ENCODE measurements at places on chromosomes 7 and 10.

GRCh38 chr10:131961777-131962662 is 19.7 kb downstream of the BNIP3 start:
- DNase-seq: no peak

DNA sequence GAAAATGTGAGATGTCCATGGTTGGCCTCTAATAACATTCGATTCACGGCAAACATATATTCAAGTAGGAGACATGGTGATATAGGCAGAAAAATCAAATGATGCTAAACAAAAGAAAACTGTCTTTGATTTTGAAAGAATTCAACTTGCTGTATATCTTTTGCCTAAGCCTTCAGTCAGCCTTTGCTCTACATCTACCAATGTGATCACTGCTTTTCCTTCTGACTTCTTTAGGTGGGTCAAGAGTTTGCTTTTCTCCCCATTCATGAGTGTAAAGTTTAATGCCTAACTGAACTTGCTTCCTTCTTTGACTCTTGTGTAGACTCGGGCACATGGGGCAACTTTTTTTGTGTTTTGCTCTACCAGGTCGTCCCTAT is 417 bp upstream of the HIF1AN start:
- no peak for DNase-seq

DNA sequence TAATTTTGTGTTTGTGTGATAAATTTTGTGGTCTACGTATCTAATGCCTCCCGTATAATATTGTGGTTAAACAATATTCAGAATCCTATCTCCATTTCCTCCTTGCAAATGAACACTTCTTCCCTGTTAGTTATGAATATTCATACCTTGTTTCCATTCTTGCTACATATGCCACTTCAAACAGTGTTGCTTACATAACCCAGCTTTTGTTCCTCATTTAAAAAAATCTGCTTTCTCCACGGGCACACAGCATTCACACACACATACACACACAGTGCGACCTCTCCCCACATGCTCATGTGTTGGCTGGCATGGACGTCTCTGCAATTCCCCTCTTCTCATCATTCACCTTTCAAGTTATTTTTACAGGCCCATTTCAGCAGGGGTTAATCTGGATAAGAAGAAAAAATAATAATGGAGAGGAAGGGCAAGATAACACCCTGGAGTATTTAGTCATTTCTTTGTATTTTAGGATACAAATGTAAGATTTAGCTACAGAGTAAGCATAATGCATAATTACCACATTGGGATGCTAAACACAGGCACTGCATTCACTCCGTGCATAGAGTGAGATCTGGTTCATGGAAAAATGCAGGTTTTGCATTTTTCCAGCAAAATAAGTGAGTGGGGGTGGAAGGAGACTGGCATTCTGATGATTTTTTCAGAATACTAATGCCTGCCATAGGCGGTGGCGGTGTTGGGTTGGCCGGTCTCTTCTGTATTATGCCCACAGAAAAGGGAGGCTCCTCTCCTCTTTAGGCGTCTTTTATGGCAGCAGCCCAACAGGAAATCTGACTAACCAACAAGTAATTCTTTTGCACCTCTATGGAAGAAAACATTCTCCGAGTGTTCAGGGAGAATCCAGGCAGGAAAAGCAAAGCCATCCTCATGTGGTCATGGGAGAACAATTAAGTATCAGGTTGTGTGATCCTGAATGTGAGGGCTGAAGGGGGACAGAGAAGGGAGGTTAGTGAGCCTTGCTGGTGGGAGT is 31.7 kb upstream of the ELMO1 start:
- DNase-seq: no peak

GRCh38 chr7:27520815-27521790 is 141.6 kb downstream of the HIBADH start:
- no peak for DNase-seq

DNA sequence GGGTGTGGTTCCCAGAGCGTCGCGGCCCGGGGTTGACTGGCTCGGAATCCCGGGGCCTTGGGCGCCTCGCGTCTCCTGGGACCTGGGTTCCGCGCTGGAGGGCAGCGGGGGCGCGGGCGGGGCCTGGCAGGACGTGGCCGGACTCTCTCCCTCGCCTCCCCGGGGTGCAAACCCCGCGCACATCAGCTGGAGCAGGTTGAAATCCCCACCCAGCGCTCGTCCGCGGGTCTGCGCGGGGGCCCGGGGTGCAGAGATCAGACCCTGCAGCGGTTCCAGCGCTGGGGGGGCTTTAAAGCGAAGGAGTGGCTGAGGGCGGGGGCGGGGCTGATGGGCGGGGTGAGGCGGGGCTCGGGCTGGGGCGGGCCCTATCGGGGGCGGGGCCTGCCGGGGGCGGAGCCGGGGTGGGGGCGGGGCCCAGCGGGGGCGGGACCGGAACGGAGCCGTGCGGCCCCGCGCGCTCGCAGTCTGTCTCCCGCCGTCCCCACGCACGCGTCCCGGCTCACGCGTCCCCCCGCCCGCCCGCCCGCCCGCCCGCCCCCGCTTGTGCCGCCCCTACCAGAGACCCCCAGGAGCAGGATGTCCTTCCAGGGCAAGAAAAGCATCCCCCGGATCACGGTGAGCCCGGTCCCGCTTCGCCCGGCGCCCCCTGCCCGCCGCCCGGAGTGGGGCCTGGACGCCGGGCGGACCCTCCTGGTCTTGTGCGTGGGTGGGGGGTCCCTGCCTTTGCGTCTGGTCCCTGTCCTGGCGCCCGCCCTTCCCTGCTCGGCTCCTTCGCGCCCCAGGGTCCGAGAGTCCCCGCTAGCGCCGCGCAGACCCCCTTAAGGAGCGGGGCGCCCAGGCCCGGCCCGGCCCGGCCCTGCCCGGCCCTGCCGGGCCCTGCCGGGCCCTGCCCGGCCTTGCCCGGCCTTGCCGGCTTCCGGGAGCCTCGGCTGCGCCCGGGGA is at the start of gene DPYSL4:
Gene DPYSL4 (plus strand): TSS at position 461 of the 942 bp plus-strand sequence. CDS start 116 bp downstream, at position 577.
- DNase-seq: no peak

DNA sequence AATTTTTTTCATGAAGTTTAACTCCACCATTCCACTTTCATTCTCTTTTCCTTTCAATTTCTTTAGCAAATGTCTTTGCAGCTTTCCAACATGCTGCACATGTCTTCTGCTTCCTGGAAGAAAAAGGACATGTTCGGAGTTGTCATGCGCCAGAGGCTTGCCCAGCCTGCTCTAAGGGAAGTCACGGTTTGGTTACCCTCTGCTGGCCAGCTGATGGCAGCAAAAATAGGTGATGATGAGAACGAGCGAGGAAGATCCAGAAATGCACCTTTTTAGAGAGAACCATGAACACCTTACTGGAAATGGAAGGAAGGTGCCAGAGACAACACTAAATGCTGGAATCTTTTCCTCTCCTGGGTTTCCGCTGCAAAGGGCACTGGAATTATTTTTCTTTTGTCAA is 4.9 kb upstream of the ZSCAN21 start:
- no peak for DNase-seq

GRCh38 chr10:77680811-77681210 is 43.2 kb upstream of the KCNMA1 start:
- no peak for DNase-seq

DNA sequence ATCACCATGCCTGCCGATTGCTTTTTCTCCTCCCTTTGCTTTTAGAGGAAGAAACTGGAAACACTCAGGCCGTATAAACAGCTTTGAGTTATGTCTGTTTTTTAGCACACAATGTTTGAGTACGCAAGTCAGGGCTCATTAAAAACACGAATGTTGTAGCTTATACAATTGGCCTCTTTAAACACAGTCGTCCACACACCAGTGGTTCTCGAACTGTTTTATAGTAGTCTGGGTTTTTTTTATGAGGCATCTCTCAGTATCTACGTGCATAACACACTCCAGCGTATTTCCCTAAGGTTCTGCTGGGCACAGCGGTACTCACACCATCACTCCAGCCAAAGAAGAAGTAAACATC is 13.4 kb upstream of the CARD11 start:
- no peak for DNase-seq

DNA sequence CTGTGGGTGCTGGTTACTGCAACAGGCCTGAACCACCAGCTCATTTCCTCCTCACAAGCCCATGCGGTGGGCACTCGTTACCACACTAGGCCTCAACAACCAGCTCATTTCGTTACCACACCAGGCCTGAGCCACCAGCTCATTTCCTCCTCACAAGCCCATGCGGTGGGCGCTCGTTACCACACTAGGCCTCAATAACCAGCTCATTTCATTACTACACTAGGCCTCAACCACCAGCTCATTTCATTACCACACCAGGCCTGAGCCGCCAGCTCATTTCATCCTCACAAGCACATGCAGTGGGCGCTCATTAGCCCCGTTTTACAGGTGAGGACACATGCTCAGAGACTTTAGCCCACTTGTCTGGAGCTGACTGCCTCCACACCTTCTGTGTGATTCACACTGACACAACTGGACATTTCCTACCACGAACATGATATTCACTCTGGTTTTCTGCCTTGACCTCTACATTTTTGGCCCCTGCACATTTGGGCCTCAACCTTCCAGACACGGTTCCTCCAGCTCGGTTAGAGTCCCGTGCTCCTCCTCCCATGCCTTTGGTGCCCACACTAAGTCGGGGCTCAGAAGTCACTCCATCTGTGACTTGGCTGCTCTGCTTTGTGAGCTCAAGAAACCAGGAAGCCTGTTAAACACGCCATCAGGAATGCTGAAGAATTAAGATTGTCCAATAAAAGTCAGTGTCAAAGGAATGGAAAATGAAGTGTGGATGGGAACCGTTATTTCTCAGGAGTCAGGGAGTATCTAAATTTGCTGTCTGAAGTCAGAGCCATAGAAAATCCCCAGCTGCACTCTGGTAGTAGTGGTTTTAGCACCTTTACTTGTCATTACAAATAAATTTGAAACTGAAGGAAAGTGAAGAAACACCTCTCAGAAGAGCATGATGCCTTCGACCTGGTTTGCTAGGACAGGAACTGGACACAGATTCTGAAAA is 55.8 kb upstream of the LANCL2 start:
- no peak for DNase-seq

- no peak for DNase-seq
Observed at GRCh38 chr7:36171503-36171902, 18.4 kb downstream of the EEPD1 start.

DNA sequence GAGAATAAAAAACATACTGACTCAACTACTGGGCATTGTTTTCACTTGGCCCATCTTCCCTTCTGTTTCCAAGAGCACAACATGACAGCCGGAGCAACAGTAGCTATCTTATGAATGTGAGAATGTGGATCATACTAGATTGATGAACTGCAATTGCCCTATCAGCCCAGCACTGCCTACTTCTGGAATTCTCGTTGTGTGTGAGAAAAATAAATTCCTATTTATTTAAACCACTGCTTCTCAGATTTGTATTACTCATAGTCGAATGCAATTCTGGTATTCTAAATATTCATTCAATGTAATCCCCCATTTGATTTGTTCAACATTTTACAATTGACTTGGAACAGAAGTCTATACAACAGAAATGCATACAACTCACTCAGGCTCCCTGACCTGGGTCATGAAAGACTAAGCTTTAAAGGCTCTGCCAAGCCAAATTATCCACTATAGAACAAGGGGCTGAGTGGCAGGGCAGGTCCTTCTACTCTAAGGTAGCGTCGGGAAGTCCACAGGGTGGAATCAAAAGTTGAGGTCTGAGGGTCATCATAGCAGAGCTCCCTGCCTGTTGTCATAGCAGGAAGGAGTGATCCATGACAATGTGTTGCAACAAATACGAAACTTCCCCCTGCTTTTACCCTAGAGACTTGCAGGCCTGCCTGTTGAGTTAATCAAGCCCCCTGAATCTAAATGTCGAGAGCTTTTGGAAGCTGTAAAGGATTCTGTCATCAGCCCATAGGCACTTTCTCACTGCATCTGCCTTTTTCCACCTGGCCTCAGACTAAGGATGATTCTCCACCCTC is 12.4 kb upstream of the JAZF1 start:
- no peak for DNase-seq

DNA sequence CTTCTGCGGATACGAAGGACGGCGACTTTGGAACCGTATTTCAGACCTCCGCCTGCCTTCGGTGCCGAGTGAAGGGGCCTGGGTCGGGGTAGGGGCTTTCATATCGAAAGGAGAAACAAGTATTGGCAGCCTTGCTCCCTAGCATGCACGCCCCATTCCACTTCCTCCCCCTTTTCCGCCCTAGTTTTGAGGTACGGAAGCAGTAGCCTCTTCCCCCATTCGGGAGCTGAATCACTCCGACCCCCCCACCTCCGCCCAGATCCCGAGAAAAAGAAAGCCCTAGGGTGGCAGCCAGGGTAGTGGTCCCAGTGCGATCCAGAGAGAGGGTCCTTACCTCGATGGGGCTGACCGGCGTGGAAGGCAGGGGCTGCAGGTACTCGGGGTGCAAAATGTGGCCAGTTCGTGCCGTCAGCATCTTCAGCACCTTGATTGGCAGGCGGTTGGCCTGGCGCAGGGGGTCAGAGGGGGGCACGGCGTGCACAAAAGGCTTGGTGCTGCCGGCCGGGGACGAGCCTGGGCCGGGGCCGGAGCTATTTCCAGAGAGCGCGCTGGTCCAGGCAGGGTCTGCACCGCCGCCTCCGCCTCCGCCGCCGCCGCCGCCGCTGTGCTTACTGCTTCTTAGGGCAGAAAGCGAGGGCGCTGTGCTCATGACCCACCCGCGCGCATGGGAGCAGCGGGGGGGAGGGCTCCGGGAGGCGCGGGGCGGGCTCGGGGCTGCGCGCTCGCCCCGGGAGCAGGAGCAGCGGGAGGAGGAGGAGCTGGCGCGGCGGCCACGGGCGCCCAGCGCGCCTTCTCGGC is 594 bp downstream of the ZNF503 start:
- DNase-seq: no peak

GRCh38 chr7:151696721-151697514 is 177.2 kb upstream of the RHEB start:
- DNase-seq: no peak

- DNase-seq: no peak
Observed at GRCh38 chr10:61189912-61190311, 245.9 kb upstream of the RHOBTB1 start.

- DNase-seq: no peak
Observed at GRCh38 chr10:112613620-112614019, 166.6 kb downstream of the VTI1A start.

GRCh38 chr10:16894821-16895220 is 77.6 kb upstream of the RSU1 start:
- DNase-seq: no peak

DNA sequence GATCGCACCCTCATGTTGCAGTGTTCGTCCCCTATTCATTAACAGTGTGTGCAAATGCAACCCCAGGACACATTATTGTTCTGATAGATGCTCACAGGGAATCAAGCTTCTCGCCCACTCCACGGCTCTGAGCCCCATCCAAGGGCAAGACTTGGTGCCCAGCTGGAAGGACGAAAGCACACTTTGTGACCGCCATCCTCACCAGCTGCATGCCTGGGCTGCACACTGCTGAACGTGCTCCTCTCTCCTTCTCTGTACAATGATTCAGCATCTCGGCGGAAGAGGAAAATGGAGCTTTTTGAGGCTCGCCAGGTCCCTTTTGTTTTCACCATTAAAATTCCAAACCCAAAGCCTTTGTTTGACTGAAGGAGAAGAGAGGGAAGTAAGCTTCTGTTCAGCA is 41.9 kb downstream of the MKI67 start:
- no peak for DNase-seq

DNA sequence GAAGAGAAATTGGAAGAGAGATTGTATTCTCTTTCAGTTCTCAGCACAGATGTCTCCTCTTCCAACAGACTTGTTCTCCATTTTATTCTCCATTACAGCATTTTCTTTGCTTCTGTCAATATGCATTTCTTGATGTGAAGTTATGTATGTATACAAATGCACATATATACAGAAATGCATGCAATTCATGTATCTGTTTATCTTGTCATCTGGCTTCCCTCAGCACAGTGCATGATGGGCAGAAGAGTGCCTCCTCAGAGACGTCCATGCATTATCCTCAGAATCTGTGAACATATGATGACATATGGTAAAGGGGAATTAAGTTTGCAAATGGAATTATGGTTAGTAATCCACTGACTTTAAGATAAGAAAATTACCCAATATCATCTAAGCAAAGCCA is 106.7 kb upstream of the VWC2 start:
- no peak for DNase-seq
